ENCODE measurements at places on chromosomes 1 and 21.

- DNase-seq: no peak
Observed at GRCh38 chr1:7510389-7510931, 260.6 kb upstream of the VAMP3 start.

DNA sequence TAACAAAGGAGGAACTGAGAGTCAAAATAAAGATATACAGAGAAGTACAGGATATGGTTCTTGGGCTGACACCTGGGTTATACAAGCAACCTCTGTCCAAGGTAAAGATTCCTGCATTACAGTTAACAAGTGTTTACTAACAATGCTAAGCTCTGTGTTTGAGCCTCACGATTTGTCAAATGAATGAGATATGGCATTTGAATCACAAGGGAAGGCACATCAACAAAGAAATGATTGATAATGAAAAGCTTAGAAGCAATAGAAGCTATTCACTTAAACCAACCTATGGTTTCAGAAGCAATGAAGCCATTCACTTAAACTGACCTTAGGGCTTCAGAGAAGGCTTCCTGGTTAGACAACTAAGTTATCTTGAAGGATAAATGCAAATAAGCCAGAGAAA, 199.5 kb downstream of the AGBL4 start:
- DNase-seq: no peak

DNA sequence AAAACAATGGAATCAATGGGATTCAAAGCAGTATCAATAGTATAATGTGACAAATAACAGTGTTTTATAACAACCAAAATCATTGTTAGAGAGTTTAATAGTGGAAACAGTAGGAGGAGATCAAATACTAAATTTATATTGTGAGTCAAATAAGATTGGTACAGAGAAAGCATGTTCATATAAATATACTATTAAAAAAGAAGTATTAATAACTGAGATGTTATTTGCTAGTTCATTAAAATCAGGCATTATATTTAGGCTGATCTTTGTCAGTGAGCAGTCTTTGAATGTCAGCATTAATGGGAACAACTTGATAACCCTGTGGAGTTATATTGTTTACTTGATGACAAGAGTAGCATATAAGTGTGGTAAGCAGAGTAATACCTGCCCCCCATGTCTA, 30.6 kb downstream of the PRKAA2 start:
- DNase-seq: no peak

DNA sequence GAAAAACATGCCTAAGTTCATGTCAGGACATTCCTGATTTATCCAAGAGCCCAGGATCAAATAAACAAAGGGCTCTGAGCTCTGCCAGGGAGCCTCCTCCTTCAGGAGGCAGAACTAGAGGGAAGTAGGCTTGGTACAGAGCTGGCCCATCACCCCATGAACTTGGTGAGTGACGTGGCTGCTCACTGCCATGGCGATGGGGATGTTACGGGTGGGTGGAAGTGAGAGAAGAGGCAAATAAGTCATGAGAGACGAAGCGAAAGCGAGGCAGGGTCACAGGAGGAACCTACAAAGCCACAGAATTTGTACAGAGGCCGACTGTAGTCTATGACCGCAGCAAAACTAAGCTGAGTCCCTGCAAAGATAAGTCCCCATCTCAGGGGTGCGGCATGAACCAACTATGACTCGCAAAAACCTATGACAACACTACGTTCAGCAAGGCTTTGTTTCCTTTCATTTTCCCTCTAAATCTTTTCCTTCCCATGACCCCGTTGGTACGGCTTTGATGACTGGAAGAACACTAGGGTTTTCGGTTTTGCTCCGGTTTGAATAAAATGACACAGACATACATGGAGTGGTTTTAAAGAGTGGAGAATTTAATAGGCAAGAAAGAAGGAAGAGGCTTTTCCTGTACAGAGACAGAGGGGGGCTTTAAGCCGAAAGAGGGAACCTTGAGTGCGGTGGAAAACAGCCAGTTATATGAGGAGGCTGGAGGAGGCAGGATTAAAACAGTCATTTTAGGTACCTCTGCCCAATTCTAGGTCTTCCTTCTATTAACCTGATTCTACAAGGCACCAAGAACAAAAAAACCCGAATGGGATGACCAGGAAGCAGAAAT, 74.1 kb downstream of the CD46 start:
- peak; percentile 85 for DNase-seq

GRCh38 chr1:113256348-113256729, 134.0 kb upstream of the MAGI3 start:
- DNase-seq: no peak

- no peak for DNase-seq
Observed at GRCh38 chr1:212070720-212071302, 35.3 kb downstream of the DTL start.

GRCh38 chr1:186212568-186213224, 162.4 kb downstream of the TPR start:
- DNase-seq: no peak

- no peak for DNase-seq
Observed at GRCh38 chr21:44742418-44743153, 31.2 kb upstream of the TSPEAR start.

DNA sequence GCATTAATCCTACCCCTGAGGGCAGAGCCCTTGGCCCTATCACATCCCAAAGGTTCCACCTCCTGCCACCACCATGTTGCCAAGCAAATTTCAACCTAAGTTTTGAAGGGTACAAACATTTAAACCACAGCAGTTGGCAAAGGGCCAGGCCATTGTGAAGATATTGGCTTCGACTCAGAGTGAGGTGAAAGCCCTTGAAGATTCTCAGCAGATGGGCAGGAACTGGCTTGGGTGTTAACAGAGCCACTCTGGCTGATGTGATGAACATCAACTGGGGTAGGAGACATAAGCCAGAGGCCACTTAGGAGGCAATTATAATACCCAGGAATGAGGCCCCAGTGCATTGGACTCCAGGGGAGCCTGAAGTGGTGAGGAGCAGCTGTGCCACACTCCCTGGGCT, 207.7 kb upstream of the KAZN start:
- DNase-seq: no peak

GRCh38 chr21:34707876-34708325, 39.1 kb downstream of the CLIC6 start:
- DNase-seq: peak; percentile 44

- DNase-seq: no peak
Observed at GRCh38 chr1:154808909-154809262, 61.2 kb downstream of the KCNN3 start.
